ENCODE measurements at places on chromosomes 2 and 18.

DNA sequence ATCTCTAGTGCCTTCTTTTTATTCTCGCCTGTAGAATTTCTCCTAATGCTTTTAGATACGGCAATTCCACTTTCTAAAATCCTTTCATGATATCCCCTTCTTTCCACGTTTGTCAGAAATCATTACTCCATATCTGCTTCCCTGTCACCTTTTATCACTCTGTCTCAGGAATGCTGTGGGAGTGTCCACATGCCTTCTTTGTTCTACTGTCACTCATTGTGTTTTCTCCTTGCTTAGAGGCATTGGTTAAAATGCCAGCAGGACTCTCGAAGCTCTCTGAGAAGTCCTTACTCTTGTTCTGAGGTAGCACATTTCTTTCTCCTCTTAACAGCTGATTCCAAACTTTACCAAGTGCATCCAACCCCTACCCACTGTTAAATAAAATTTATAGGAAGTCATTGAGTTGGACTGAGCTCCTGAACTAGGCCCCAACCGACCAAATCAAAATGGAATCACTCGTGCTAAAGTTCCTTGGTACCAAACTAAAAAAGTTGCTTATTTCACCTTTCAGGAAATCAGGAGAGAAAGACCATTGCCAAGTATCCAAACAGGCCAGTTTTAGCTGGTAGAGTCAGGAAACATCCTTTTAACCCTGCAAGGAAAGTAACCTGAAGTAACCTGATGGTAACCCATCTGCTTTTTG, 10.6 kb upstream of the GALNT5 start:
- DNase-seq, result no peak

GRCh38 chr2:167480232-167480985, 592.1 kb downstream of the XIRP2 start:
- DNase-seq, result no peak

DNA sequence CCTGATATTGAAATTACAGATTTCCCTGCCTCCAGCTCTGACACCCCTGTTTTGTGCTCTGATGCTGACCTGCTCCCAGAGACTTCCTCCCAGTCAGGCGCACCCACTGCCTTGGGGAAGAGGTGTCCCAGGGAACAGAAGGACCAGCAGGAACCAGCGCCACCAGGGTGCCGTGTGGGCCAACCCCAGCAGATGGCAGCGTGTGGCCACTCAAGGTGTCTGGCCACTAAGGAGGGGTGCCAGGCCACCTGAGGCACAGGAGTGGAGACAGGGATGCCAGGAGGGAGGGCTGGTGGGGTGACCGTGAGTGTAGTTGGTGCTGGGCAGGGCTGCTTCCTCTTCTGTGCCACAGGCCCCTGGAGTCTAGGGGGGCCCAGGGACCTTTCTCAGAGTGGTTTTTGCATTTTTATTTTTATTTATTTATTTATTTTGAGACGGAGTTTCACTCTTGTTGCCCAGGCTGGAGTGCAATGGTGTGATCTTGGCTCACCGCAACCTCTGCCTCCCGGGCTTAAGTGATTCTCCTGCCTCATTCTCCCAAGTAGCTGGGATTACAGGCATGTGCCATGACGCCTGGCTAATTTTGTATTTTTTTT, 56.0 kb downstream of the TEX44 start:
- DNase-seq, result no peak

- DNase-seq, result no peak
These were observed 138.9 kb downstream of the HAUS1 start for GRCh38 chr18:46243095-46243494.

GRCh38 chr2:42877511-42877910, 85.1 kb upstream of the HAAO start:
- no peak for DNase-seq
